ENCODE measurements at places on chromosomes 1 and 21.

DNA sequence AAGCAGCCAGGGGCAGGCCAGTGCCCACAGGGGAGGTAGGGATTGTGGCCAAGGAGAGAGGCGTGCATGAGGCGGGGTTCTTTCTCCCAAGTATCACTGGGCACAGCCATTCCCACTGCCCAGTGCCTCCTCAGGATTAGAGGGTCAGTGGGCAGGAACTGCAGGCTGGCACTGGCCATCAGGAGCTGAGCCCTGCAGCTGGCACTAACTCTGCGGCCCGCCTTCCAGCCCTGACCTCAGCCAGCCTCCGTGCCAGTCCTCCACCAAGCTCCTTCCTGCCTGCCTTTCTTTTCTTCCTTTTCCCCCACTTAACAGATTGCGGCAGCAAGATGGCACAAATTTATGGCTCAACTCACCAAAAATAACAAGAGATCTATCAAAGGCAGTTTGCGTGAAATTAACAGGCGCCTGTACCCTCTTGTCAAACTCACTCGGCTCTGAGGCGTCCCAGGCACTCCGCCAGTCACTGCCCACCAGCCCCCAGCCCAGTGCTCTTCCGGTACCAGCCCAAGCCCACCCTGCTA is 11.1 kb downstream of the ADGRB2 start:
- no peak for DNase-seq

- DNase-seq, result no peak
Measured at GRCh38 chr1:86703696-86704457, 499 bp upstream of the SH3GLB1 start.

DNA sequence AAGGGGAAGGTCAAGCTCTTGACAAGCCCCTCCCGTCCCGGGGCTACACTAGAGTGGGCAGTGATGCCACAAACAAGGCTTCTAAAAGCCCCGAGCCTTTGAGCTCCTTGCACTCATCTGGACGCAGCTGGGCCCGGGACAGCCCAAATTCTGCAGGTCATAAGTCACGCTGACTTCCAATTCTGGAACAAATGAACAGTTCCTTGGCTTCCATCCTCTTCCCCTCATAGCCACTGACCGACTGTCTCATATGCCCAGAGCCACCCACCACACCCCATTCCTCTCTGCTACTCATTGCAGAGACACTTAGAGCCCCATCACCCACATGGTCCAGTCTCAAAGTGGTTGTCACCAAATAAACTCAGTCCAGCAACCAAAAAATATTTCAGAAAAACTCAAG is 32.8 kb upstream of the PRELP start:
- DNase-seq, result no peak

- no peak for DNase-seq
Measured at GRCh38 chr1:180462102-180462501, 40.3 kb downstream of the ACBD6 start.

DNA sequence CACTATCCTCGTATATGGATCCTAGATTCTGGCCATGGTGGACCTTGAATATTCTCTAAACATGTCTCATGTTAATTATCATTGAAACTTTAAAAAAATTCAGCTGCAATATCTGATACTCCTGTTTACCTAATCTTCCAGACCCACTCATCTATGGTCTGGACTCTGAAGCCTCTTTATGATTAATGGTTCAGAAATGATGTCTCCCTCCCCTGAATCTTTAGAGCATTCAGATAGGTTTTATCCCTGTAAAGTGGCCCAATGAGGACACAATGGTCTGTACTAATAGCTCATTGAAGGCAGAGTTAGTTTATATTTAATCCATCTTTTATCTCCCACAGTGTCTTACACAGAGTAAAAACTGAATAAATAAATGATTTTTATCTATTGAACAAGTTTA is 53.0 kb upstream of the DUSP10 start:
- DNase-seq, result no peak

- DNase-seq, result no peak
Measured at GRCh38 chr1:195617106-195617505, 991.1 kb downstream of the KCNT2 start.

DNA sequence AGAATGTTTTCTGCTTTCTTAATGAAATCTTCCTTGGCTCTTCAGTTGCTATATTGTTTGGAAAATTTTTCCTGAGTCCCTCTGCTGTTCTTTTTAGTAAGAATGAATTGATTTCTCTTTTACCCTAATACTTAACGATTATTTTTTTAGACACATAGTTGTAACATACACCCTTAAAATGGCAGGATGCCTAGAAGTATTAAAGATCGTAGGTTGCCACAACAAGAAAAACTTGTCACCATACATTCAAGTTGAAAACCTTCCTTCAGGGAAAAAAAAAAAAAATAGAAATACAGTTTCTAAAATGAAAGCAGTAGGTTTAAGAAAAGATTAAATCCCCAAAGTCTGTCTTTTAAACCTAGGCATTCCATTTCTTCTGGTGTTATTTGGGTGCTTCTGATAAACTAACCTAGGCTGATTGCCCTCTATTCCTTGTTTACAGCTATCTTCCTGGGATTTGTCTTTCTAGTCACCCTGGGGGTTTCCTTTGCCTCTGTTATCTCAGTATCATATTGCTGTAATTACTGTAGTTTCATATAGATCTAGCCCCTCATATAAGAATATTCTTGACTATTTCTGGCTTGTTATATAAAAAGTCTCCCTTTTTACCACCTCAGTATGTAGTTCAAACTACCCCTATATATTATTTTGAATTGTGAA is 16.8 kb downstream of the SUCO start:
- no peak for DNase-seq
